ENCODE measurements at places on chromosomes 4 and X.

GRCh38 chr4:2036866-2037265, 22.3 kb upstream of the NAT8L start:
- DNase-seq = no peak

- DNase-seq = peak; percentile 65
Observed at GRCh38 chrX:48945517-48946348, 11.7 kb downstream of the OTUD5 start.

DNA sequence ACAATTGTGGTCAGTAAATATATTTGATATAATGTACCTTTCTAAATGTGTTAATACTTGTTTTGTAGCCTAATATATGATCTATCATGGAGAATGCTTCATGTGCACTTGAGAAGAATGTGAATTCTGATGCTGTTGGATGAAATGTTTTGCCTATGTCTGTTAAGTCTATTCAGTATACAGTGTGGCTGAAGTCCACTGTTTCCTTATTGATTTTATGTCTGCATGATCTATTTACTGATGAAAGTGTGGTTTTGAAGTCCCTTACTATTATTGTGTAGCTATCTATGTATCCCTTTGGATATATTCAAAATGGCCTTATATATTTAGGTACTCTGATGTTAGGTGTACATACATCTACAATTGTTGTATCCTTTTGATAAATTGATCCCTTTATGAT, 515.8 kb upstream of the EPHA5 start:
- no peak for DNase-seq

- no peak for DNase-seq
Observed at GRCh38 chrX:130301405-130301804, 32.7 kb upstream of the ZNF280C start.

DNA sequence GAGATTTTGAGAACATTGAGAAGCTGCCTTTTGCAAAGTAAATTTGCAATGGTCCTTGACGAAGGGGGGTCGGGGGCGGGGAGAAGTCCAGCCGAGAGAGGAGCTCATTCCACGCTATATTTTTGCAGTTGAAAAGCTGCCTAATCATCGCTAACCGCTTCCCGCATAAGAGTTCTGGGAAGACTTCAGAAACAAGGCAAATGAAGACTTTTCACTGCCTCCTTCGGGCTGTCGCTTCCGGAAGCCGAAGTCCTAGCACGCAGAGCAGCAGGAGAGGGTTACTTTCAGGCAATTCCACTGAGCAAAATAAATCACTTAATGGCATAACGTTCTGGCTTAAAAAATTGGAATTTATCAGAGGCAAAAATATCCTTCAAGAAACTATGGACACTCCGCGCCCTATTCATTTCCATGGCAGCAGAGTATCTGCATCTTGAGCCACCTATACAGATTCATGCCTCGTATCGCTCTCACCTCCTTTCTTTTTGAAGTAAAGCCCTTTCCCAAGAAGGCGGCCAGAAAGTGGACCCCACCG, 2.6 kb upstream of the LRAT start:
- no peak for DNase-seq

DNA sequence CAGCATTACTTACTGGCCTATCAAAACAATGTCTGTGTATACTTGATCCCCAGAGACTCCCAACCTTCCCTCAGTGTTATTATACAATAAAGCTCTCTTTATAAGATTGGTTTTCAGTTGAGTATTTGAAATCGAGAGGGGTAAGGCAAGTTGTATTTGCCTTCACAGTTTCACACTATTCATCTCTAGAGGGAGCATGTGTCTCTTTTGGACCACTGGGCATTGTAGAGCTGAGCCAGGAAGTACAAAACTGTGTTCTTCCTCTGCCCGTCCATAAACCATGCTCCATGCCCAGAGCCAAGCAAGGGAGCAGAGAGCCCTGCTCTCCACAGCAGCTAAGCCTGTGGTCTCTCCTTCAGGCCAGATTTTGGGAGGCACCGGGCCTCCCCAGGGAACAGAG, 61.5 kb upstream of the HHIP start:
- no peak for DNase-seq

DNA sequence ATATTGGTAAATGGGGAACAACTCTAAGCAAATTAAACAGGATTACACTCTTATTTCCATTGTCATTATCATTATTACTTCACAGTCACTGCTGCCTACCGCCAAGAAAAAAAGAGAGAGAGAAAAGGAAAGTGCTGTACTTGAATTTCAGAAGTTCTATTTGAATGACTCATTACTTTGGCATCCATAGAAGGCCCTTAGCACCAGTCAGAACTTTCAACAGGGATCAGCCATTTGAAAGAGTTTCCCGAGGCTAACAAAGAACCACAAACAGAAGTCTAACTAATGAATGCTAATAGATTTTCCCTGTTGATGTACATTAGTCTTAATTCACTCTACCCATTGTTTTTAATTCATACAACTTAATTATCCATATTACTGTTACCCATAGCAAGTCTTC, 116.3 kb downstream of the SHROOM4 start:
- no peak for DNase-seq

- DNase-seq = no peak
Observed at GRCh38 chr4:74104145-74104544, 5.2 kb upstream of the CXCL2 start.

DNA sequence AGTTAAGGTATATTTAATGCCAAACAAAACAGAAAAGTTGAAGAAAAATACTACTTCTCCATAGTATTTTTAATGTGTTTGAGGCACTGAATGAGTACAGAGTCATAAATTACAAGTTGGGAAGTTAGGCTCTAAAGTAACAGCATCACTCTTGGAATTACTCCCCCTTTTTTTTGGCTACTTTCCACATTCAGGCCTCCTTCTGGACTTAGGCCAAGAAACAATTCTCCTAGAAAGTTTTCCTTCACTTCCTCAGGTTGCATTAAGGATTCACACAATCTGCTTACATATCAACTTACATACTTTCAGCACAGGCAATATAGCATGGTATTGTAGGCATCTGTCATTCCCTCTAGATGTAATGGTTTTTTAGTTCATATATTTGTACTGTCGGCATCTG, 52.1 kb downstream of the TMEM165 start:
- no peak for DNase-seq

GRCh38 chr4:72446353-72447055, 122.5 kb downstream of the ADAMTS3 start:
- DNase-seq = no peak

DNA sequence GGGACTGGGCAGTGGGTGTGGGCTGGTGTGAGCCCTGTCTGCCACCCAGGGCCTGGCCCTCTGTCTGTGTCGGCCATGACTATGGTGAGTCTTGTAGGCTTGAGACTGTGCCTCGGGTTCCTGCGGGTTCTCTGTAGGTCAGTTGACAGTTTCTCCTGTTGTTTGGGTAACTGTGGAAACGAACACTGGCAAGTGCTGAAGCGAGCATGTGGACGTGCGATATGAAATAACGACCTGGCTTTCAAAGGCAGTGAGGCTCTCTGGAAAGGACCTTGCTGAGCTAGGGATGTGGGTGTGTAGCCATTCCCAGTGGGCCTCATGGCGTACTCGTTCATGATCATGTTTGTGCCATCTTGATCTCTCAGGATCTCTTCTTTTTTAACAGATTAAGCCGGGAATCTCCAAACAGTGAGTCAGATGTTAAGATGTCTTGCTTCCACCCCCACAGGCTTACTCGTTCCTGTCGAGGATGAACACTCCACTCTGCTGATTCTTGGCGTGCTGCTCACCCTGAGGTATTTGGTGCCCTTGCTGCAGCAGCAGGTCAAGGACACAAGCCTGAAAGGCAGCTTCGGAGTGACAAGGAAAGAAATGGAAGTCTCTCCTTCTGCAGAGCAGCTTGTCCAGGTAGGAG, 41.3 kb downstream of the HTT start:
- DNase-seq = no peak

DNA sequence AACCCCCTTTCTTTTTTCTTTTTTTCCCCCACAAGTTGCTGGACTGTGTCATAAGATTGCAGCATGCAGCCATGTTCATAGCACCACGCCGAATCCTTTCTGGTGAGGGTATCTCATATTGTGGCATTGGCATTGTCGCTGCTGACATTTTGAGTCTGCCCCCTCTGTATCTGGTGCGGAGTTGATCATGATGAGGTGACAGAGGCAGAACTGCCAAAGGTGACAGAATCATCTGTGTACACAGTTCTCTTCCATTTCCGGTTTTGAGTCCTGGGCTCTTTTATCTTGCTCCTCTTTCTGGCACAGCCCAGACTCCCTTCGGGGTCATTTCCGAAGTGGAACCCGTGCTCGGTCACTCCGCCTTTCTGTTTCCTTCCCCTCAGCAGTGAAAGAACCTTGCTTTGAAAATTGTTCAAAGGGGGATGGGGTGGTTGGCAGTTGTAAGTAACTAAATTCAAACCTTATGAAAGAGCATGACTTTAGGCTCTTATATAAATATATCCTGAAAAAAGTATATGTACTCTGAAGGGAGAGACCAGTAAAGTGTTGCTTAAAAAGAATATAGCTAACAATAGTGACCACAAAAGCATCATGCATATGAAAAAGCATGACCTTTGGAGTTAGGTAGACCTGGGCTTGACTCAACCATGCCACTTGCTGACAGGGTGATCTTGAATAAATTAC, 55.0 kb upstream of the BMP2K start:
- no peak for DNase-seq

DNA sequence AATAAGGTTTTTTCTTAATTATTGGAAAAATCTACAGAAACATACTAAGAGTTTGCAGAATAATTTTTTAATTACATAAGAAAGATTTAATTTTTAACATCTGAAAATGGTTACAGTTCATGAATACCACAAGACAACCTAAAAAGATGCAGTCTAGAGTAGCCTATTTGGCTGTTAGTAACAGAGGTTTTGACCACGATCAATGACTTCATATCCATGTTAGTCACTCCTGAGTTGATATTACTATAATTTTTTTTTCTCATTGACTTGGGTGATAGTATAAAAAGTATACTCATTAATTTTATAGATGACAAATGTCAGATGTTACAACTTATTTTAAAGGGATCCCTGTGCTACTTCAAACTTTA, 272.5 kb downstream of the DCTD start:
- no peak for DNase-seq

DNA sequence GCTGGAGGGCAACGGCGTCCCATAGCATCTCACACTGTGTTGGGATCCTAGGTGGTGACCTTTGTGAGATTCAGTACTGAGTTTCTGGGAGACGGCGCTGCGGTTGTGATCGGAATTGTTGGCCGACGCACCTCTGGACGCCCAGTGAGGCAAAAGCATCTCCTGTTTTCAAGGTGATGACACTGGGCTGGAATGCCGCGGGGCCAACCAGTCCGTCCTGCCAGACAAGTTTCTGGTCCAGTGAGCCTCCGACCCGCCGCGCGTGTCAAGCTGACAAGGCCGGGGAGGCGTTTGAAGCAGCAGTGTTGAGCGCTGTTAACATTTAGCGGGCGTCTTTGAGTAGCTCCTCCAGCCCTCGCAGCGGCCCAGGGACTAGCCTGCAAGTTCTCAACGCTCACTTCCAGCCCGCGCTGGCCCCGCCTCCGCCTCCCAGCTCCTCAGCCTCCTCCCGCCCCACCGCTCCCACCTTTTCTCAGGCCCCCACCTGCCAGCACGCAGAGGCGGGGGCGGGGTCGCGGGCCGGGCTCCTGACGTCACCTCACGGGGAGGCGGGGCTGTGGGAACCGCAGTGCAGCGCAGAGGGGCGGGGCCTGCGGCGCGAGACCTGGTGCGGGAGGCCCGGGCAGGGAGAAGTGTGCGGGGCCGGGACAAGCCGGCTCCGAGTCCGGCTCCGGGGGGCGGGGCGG, 482 bp upstream of the CDS1 start:
- peak; percentile 79 for DNase-seq

DNA sequence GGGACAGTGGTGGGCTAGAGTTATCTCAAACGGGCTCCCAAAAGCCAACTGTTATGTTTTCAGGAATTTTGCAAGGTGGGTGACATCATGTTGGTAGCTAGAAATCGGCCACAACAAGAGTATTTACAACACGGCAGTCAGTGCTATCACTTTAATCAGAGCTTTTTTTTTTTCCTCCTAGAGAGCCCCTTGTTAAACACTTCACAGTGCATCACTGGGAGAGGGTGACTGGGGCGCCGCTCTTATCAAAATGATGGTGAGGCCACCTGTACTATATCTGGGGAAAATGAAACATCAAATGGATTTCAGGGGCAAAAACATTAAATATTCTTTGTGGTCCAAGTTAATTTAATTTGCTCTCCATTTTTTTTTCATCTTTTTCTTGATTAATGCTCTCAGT, 44.9 kb downstream of the MAMLD1 start:
- DNase-seq = no peak

DNA sequence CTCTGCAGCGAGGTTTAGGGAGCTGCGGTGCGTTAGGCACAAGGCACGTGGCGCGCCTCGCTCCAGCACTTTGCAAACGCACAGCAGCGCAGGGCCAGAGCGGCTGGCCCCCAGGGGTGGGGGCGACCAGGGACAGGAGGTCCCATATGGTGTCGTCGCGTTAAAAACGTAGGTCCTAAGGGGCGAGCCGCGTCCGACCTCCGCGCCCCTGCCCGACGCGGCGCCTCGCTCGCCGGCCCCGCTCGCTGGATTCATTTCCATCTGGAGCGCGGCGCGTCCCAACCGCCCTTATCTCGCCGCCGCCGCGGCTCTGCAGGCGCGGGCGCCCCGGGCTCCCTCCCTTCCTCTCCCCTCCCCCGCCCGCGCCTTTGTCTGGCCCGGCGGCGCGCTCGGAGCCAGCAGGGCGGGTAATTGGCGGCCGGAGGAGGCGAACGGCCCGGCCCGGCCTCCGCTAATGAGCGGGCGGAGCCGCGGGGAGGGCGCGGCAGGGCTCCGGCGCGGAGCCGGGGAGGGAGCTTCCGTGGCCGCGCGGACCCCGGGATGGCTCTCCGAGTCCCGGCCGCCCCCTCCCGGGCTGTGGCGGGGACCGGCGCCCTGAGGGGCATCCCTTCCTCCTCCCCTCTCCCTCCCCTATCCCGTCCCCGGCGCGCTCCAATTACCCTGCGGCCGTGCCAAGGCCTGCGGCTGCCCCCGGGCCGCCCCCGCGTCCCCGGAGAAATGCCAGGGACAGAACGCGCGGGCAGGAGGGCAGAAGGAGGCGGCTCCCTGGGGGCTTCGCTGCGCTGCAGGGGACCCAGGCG, 409.0 kb downstream of the BCOR start:
- DNase-seq = no peak

- peak; percentile 58 for DNase-seq
Observed at GRCh38 chr4:145732895-145733880, 53.2 kb downstream of the C4orf51 start.

- no peak for DNase-seq
Observed at GRCh38 chrX:136255541-136255940, 4.3 kb upstream of the MAP7D3 start.
